ENCODE measurements at places on chromosomes 16 and 17.

- no peak for DNase-seq
Measured at GRCh38 chr16:49515861-49516260, 142.3 kb downstream of the C16orf78 start.

- DNase-seq: no peak
Measured at GRCh38 chr17:81339534-81340296, 44.6 kb upstream of the SLC38A10 start.

- no peak for DNase-seq
Measured at GRCh38 chr17:7684851-7685532, 2.3 kb downstream of the TP53 start.

DNA sequence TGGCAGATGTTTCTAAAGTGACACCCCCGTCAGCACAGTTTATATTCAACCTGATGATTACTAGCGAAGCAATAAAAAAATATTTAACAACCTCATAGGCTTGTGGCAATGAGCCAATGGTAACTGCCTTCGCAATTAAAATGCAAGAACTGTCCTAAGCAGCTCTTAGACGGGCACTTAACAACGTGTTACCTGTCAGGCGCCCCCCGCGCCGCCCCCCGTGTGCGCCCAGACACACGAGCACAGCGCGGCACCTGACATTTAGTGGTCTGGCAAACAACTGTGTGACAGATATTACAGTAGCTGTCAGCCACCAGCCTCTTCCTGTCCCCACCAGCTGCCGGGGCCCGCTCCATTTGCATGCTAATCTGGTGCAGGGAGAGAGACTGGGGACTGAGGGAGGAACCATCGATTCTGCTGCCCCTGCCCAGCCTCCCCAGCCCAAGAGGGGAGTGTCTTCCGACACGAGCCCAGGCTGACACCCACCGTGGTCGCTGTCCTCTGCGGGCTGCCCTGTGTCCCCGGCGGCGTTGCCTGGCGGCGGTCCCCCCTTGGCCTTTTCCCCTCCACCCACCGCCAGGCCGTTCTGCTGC lies 12.7 kb downstream of the NDUFAF8 start:
- DNase-seq: no peak

- DNase-seq: no peak
Measured at GRCh38 chr16:47142486-47142820, 1.3 kb downstream of the NETO2 start.

GRCh38 chr17:51814521-51814920 lies 344.0 kb downstream of the CA10 start:
- no peak for DNase-seq

- no peak for DNase-seq
Measured at GRCh38 chr17:72634621-72635020, 457.9 kb downstream of the SLC39A11 start.

DNA sequence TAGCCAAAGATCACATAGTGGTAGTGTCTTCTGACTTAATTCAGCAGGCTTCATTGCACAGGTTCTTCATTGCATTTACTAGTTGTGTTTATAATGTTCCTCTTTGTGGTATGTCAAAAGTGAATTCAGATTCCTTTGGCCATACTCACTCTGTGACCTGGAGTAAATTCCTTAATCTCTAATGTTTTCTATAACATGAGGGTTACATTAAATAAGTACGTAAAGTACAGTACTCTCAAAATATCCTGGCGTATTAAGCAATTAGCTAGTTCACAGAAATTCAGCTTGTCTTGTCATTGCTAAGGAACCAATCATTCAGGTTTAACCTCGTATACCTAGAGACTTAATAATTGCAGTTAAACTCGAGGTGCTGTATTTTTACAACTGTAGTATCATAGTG lies 4.2 kb downstream of the RPS6KB1 start:
- no peak for DNase-seq

DNA sequence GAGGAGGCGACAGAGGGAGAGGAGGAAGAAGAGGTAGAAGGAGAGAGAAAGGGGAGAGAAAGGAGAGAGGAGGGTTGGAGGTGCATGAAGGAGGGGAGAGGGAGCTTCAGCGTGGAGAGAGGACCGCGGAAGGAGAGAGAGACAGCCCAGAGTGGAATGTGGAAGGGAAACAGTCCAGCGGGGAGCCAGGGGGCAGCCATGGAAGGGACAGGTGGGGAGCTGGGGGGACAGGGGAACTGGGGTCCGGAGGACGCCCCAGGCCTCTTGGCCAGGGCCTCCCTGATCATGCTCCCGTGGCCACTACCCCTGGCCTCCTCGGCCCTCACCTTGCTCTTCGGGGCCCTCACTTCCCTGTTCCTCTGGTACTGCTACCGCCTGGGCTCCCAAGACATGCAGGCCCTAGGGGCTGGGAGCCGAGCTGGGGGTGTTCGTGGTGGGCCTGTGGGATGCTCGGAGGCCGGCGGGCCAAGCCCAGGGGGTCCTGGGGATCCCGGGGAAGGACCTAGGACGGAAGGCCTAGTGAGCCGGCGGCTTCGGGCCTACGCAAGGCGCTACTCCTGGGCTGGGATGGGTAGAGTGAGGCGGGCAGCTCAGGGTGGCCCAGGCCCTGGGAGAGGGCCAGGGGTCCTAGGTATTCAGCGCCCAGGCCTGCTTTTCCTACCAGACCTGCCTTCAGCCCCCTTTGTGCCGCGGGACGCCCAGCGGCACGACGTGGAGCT lies 759 bp downstream of the ASPHD1 start:
- DNase-seq: no peak

GRCh38 chr16:69508033-69508755 lies 57.6 kb upstream of the NFAT5 start:
- DNase-seq: no peak

DNA sequence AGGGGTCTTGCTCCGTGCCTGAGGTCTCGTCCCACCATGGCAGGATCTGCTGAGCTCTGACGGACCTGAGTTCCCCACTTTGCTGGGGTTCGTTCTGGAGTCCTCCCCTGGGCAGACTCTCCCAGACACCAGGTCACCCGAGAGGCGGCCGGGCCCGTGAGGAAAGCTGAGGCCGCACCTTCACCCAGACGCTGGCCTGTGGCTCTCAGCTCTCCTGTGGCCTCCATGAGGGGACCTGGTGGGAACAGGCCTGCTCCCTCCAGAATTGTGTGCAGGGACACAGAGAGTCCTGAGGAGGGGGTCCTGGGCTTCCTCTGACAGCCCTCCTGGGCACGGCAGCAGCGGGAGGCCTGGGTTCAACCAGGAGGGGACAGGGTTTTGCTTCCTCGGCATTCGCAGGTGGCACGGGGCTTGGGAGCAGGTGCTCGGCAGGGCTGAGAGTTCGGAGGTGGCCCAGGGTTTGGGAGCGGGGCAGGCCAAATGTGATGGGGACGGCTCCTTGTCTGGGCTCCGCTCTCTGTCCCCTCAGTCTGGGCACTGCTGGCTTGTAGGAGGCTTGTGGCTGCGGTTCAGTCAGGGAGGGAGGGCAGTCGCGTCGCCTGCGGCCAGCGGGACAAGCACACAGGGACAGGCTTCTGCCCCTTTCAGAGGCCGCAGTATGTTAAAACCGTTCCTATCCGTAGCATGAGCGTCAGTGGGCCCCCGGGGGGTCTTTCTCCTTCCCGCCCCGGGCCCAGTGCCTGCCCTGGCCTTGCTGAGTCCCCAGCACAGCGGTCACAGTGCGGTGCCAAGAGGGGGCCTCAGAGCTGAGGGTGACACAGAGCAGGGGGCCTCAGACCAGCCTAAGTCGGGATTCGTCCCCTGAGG lies 8.1 kb upstream of the SNAI3 start:
- DNase-seq: no peak

DNA sequence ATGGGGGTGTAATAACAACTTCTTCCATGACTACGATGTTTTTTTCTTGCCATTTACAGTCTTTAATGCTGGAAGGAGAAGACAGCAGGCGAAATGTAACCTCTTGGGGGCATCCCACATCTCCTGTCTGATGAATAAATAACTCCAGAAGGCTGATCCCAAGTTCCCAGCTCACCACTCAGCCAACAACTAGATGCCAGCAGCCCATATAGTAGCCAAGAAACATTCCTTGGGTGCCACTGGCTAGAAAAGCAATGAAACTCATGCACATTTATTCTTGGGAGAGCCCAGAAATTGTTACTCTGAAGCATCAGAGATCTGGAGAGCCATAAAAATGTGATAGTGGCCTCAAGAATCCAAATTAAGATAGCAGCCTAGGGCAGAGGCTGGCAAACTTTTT lies 22.7 kb upstream of the TMEM101 start:
- no peak for DNase-seq

DNA sequence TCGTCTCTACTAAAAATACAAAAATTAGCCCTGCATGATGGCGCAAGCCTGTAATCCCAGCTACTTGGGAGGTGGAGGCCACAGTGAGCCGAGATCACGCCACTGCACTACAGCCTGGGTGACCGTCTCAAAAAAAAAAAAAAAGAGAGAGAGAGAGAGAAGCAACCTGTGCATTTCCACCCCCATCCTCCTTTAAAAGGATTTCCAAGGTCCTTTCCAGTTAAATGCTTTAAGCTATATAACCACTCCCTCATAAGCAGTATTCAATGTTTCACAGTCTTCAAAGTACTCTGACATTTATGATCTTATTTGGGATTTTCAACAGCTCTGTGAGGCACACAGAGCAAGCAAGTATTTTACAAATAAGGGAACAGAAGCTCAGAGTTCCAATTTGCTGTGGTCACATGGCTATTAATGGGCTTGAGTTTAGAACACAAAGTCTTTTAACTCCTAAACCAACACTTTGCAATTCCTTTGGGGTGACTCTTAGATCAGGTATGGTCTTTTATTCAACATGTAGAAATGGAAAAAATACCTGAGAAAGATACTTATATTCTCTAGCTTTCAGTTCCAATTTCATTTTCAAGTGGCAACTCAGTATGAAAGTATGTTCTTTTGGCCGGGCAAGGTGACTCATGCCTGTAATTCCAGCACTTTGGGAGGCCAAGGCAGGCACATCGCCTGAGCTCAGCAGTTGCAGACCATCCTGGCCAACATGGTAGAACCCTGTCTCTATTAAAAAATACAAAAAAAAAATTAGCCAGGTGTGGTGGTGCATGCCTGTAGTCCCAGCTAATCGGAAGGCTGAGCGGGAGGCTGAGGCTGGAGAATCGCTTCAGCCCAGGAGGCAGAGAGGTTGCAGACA lies 31.3 kb downstream of the SPOP start:
- DNase-seq: no peak

DNA sequence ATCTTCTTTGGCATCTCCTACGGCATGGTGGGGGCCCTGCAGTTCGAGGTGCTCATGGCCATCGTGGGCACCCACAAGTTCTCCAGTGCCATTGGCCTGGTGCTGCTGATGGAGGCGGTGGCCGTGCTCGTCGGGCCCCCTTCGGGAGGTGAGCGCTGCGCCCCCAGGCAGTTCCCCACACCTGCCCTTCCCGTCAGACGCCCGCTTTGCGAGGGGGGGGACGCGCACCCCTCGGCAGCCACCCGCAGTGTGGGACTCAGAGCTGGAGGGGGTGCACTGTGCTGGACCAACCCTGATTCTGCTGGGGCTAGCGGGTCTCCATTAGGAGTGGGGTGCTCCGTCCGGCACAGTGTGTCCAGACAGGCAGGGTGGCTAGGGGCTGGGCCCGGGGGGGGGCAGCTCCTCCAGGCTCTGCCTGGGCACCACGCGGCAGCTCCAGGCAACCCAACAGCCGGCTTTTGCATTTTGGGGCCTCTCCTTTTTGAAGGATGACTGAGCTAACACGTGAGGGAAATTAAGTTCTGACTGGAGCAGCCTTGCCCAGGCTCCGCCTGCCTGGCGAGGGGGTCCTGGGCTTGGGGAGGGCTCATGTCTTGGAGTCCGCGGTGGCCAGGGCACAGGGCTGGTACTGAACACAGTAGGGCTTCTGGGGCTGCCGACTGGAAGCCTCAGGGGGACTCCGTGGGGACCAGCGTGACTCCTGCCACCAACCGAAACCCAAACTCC lies 9.1 kb downstream of the SLC16A3 start:
- DNase-seq: peak; percentile 63

GRCh38 chr16:69934044-69934443 lies 17.1 kb upstream of the CLEC18A start:
- DNase-seq: no peak

GRCh38 chr17:44074911-44075285 lies 4.4 kb downstream of the G6PC3 start:
- no peak for DNase-seq

GRCh38 chr17:33519692-33520091 lies 226.6 kb upstream of the ASIC2 start:
- DNase-seq: no peak

GRCh38 chr17:32806646-32807045 lies 70.3 kb downstream of the MYO1D start:
- no peak for DNase-seq

DNA sequence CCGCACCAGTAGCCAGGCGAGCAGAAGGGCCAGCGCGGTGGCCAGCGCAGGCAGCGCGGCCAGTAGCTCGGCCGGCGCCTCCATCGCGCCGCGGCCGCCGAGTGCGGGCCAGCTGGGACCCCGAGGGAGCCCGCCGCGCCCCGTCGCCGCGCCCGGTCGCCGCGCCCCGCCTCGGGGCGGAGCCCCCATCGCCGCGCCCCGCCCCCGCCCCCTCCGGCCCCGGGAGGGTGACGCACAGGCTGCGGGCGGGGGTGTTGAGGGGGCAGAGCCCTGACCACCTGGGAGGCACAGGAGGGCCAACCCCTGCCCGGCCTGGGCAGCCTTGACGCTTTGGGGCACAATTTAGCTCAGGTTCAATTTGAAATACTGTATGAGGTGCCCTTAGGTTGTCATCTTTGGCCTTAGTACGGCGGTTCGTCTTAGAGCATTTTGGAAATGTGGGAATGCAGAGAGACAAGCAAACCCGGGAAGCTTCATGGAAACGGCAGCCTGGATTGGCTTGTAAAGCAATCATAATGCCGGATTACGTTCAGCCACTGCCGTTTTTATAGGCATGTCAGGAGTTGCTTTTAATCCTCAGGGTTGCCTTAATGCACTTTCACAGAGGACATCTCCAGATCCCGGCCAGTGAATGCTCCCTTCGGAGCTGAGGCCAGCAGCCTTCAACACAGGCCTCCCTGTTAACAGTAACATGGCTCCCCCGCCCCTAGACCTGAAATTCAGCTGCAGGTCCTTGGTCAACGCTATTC lies at the start of gene MXRA7:
MXRA7 (minus strand) TSS at position 103 of the 749 bp plus-strand sequence; CDS start at position 84, 19 bp downstream.
- DNase-seq: no peak

DNA sequence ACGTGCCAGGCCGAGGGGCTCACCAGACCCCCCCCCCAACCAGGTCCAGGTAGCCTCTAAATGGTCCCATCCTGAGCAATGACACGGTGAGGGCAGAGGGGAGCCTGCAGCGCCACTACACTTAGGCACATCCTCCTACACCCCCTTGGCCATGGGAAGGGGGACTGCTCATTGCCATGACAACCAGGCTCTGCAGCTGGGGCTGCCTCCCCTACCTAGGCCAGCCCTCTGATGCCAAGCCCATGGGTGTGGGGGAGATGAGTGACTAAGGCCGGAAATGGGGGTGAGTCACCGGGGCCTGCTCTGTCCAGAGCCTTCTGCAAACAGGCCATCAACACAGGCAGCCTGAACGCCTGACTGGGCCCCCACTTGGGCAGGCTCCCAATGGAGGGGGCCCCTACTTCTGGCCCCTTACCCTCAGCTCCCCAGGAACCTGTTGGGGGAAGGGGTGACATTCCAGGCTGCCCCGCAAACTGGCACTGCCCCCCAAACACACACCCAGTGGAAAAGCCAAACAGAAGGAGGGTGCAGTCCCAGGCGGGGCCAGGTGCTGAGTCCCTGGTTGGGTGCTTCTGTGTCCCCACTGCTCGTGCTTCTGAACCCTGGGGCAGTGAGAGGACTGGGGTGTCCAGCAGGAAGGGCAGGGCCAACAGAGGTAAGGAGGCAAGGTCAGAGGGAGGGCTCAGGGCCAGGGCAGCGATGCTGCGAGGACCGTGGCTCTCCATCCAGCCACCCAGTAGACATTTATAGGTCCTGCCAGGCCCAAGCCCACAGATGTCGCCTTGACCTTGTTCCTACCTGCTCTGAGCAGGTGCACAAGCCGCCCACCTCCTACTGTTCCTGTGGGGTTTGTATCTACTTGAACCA lies 8.2 kb downstream of the PLCD3 start:
- peak; percentile 68 for DNase-seq

Data from HL-60 (cell line).